Cardiac fibroblast (primary cell): ENCODE measurements at places on chromosomes 16 and 17.

- no peak for DNase-seq
Measured at GRCh38 chr17:44304651-44305050, 3.8 kb upstream of the RUNDC3A start.

- DNase-seq = no peak
Measured at GRCh38 chr17:49224198-49224996, 6.2 kb downstream of the PHOSPHO1 start.

- peak; percentile 54 for DNase-seq
Measured at GRCh38 chr17:14845591-14846281, 419.4 kb downstream of the PMP22 start.

DNA sequence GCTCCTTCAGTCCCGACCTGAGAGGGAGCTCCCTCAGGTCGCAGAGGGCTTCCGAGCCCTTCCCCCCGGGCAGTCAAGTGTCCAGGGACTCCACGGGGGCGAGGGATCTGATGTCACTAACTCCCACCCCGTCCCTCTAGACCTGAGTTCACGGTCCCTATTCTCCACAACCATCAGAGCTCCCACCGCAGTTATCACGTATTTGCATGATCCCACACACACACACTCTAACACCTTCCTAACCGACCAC is 3.7 kb upstream of the PER1 start:
- DNase-seq = no peak

GRCh38 chr17:4959261-4959965 is 8.2 kb downstream of the SPAG7 start:
- no peak for DNase-seq

DNA sequence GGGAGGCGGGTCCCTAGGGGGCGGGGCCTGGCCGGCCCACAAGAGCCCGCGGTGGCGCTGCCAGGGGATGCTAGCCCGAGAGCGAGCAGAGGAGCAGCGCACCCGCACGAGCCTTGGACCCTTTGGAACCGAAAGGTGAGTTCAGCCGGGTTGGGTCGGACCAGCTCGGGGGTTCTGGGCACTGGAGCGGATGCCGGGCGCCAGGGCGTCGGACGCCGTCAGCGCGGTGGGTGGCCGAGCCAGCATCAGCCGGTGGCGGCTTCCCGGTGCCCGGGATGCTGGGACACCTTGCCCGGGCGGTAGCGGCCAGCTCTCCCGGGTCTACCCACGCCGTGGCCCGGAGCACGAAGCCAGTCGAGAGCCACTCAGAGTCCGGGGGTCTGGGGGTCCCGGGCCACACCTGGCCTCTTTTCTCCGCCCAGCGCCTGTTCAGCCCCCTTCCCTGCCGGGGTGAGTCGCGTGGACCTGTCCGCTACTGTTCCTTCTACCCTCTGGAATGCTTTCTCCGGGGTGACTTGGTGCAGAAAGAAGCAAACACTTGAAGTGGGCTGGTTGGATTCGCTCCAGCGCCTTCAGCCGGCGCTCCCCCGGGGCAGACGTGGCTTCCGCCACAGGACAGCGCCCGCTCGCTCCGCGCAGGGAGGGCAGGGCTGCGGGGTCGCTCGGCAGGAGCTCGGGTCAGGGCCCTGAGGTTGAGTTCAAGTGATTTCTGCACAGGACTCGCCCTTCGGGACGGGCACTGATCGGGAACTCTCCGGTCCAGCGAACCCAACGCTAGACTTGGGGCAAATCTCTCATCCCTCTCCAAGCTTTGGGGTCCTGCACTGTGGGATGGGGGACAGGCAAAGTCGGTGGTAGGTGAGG is at the start of gene SCNN1G:
Gene SCNN1G (plus strand): TSS at position 67 of the 864 bp plus-strand sequence. CDS start 3,527 bp downstream, outside the sequence.
- DNase-seq = no peak

DNA sequence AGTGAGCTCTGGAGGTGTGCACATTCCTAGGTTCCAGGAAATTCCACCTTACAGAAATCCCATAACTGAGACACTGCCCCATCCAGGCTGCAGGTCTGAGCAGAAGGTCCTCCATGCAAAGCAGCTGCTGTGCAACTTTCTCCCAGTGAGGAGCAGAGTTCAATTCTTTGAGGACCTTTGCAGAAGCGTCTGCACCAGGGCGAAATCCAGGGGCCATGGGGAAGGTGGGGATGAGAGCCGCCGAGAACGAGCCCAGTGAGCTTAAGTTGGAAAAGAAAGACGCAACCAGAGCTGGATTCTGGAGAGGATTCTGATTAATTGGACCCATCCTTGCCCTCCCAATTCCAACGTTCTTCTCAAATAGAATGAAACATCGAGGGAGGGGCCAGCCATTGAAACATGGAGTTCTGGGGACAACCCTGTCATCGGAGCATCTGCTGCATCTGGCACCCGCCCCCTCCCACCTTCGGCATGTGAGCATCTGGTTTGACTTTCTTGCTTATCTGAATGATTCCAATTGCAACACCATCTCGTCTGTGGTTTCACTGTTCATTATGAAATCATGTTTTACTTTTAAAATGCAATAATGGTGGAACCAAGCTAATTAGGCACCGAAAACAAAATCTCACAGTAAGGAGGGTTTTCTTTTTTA is 190.6 kb upstream of the FOXF1 start:
- DNase-seq = no peak

- no peak for DNase-seq
Measured at GRCh38 chr16:28877655-28878000, 660 bp upstream of the ATP2A1 start.
